Fibroblast of gingiva (primary cell): ENCODE measurements at places on chromosomes 13 and 19.

DNA sequence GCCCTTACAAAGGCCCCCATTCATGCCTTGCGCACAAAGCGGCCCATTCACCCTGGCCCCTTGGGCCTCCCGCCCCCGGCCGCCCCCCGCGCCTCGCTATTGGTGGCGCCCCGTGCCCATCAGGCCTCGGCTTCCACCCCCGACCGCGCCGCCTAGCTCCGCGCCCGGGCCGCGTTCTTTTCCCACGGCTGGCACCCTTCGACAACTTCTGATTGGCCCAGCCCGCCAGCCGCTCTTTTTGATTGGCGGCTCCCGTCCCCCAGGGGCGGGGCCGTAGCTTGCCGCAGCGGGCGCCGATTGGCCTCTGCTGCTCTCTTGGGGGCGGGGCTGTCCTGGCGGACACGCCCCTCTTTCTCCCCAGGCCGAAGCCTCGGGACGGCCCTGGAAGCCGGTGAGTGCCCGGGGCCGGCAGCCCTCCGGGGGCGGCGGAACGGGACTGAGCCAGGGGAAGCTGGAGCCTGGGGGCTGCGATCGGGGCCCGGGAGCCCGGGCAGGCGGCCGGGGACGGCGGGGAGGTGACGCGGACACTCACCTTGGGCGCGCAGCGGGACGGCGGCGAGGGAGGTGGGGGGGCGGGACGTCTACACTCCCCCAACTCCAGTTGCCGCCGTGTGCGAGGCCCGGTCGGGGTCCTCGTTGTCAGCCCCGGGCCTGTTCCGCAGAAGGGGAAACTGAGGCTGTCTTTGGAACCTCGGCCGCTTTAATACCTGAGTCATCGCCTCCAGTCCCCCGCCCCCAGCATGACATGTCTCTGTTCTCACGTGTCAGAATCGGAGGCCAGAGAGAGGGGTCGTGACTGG, at the start of gene MYH14:
Gene MYH14 (plus strand): TSS at position 342 of the 800 bp plus-strand sequence. CDS start 6,744 bp downstream, outside the sequence.
- DNase-seq, result no peak

DNA sequence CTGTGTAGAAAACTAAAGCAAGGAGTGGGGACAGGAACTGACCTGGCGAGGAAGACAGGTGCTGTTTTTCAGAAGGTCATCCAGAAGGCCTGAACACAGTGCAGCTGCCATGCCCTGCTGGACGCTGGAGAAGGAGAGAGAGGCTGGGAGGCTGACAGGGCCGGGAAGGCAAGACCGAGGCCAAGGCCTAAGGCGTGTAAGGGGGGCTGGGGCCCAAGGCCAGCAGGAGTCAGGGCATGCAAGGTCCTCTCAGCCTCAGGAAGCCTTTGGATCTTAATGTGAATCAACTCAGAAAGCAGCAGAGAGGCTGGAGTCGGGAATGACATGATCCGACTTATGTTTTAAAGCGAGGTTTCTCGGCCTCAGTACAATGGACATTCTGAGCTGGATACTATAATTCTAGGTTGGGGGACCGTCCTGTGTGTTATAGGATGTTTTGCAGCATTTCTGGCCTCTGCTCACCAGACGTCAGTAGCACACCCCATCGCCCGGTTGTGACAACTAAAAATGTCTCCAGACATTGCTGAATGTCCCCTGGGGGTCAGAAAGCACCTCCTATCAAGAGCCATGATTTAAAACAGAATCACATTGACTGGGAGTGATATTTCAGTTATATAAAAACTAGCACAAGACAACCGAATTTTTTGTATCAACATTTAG, 530.4 kb downstream of the MYO16 start:
- DNase-seq, result no peak

DNA sequence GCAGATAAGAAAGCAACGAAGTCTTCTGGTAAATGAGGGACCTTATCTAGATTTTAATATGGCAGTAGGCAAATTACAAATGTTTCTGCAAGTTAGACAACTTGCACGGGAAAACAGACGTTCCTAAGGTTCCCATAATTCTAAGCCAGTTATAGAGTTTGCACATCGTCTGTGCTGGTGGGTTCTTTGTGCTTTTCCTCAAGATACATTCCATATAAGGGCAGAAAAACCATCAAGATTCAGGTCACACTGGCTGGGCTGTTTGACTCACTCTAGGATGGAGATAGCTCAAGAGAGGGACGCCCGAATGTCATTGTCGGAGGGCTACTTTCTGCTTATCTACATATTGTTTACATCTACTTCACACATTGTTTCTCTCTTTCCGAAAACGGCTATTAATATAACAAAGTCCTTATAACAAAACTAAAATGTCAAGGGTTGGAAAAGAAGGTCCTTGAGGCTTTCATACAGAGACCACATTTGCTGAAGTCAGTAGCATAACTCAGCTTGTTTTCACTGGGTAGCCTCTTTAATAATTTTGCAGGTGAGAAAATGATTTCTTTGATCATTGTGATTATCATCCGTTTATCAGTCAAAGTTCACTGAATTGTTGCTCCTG, 44.4 kb downstream of the SOX1 start:
- DNase-seq, result no peak

- DNase-seq, result no peak
Observed at GRCh38 chr13:94160875-94161274, 318.6 kb downstream of the DCT start.

DNA sequence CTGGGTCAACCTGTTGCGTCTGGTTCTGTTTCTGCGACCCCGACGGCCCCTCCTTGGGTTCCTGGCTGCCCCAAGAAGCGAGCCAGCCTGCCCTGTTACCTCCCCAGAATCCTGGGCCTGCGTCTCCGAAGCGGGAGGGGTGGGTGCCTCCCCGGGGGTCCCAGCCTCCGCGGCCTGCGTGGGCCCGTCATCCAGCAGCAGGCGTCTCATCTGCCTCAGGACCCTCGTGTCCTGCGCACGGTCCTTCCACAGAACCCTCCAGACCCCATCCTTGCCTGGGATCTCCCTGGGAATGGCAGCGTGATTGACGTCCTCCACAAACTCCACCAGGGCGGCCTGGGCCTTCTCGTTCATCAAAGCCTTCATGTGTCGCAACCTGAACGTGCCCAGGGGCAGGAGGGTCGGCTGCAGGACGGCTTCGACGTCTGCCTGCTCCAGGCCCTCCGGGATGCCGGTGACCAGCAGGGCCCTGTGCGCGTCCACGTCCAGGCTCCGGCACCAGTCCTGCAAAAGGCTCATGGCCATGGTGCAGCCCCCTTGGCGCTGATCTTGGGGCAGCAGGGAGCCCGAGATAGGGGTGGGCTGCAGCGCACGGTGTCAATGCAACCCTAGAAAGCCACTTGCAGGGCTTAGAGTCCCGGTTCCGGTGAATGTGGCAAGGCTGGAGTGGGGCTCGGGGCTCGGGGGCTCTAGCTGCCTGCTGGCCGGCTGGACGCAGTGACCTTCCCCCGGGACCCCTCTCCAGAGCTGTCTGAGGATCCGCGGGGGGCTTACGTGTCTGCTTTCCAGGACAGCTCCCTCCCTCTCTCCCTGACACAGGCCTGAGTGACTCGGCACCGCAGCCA, 504 bp downstream of the PNMA8B start:
- DNase-seq, result no peak

DNA sequence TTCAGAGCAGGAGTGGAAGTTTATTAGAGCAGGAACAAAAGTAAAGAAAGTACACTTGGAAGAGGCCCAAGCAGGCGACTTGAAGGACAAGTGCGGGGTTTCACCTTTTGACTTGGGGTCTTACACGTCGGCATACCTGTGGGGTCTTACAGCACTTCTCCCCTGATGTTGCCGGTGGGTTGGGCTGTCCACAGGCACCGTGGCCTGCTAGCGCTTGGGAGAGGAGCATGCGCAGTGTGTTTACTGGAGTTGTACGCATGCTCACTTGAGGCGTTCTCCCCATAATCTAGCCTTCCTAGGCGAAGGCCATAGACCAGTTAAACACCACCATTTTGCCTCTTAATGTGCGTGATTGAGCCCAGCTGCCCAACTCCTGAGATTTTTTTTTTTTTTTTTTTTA, 25.0 kb upstream of the PLEKHF1 start:
- no peak for DNase-seq

GRCh38 chr19:12953138-12953798, 3.8 kb downstream of the GADD45GIP1 start:
- no peak for DNase-seq

DNA sequence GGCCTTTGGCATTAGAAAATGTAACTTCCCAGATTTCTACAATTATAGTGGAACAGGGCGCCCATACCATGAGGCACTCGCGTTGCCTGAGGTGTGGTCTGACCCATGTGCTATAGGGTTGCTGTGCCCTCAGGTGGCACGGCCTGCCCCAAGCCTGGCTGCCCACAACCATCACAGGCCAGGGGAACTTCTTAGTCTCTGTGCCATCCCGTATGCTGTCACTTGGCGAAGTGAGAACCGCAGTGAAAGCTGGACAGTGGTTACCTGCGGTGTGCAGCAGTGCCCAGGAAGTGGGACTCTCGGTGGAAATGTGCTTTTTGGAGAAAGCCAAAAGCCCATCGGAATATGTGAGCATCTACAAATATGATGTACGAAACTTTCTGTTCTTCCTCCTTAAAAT, 88.2 kb upstream of the GPR183 start:
- DNase-seq, result no peak

- no peak for DNase-seq
Observed at GRCh38 chr13:107035778-107036177, 467.8 kb upstream of the ARGLU1 start.

GRCh38 chr13:102907016-102907756, 61.4 kb downstream of the ERCC5 start:
- no peak for DNase-seq

DNA sequence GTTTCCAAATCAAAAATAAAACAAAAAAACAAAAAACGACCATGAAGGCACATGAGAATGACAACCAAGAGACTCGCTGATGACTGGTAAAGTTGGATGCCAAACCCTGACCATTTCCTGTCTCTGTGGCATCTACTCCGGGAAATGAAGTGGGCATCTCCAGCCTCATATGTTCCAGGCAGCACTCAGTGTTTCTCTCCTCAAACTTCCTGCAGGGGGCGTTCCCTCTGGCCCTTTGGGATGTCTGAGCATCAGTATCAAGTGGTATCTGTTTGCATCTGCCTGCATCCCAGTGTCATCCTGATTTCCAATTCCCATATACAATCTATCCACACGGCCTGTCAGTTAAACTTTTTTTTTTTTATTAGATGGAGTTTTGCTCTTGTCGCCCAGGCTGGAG, 9.8 kb upstream of the SIGLEC12 start:
- no peak for DNase-seq

DNA sequence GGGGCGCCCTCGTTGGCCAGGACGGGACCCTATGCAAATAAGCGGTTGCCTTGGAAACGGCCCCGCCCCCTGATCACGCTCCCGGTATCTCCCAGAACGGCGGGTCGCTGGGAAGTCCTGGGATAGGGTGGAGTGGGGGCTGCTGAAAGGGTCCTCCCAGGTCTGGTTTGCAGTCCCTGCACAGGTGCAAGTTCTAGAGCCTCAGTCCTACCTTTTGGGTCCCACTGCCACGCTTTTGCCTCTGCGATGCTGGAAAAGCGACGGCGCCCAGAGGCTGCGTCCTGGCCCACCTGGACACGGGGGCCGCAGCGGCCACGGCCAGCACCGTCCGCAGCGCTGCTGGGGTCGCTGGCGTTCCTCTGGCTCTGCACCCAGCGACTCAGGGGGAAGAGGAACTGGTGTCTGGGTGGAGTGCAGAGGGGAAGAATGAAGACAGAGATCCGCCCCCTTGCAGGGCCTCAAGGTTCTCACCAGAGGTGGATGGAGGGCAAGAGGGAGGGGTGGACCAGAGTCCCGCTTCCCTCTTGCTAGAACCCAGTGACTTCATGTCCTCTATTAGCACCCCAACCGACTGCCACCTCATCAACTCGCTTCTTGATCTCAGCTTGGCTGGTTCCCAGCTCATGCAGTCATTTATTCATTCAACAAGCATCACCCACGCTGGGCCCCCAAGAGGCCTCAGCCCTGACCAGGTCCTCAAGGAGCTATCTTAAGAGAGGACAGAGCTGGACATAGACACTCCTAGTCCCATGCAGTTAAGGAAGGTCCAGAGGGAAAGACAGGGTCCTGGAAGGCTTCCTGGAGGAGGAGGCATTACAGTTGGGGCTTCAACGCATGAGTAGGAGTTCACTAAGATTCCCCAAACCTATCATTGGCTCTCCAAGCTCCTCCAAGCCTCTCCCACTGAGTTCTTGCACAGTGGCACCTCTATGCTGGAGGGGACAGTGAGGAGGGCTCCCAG, at the start of gene LRRC25:
Gene LRRC25 (minus strand): TSS at position 381 of the 961 bp plus-strand sequence. CDS start 659 bp downstream, outside the sequence.
- no peak for DNase-seq

GRCh38 chr19:18421371-18421959, 2.3 kb downstream of the SSBP4 start:
- DNase-seq, result no peak

DNA sequence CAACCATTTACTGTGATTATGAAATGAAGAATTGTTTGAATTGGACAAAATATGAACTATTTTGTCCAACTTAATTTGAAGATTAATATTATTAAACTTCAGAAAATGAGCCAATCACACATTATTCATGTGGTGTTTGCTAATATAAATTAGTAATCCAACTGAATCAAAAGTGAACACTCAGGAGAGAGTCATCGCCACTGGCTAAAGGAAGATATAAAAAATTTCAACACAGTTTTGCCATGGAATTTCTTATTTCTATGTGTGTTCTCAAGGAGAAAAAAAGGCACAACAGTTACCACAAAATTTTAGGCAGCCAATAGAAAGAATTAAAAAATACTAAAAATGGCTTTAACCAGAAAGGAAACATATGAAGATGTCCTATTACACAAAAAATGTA, 2683.8 kb downstream of the PCDH9 start:
- DNase-seq, result no peak

DNA sequence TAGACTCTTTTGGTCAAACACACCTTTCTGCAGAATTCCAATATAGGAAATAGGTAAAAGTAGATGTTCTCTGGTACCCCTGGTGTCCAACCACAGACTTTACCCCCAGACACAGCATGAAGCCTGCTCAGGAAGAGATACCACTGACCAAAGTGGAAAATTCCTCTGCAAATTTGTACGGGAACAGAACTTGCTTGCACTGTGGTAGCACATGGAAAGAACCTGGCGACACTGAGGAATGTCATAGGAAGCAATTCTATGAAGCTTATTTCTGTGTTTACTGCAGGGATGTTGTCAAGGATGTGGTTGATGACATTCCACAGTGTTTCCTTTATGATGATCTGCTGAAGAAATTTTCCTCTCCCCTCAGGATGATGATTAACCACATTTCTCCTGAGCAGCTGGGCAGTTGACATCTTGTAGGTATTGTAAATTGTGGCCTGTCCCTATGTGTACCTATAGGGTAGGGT, 48.9 kb upstream of the TNFSF11 start:
- peak; percentile 65 for DNase-seq

DNA sequence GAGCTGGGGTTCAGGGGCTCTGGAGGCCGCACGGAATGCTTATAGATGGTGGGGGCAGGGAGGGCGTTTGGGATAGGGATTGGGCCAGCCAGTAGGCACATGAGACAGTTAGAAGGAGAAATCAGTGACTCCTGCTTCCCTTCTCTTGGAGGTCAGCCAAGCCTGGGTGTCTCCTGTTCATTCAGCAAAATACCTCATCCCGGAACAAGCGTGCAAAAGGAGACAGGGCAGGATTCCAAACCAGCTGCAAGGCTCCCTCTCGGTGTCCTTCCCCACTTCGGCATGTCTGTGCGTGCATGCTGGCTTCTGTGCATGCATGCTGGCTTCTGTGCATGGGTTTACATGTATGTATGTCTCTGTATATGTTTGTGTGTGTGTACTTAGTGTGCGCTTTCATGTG, 37.3 kb upstream of the PEPD start:
- no peak for DNase-seq
